ENCODE measurements at places on chromosomes 7 and 10. TPM values are rescaled to one million over a fixed set of nuclear protein-coding genes. Genes with fewer than 3 reads are reported as not detected.

MYPN gene
- total RNA-seq = not detected

- DNase-seq = no peak
Observed at GRCh38 chr10:5442990-5443370, 30.6 kb downstream of the NET1 start.

NME8 gene
- total RNA-seq = not detected

- DNase-seq = no peak
Observed at GRCh38 chr10:123464430-123465323, 201.5 kb upstream of the GPR26 start.

DNA sequence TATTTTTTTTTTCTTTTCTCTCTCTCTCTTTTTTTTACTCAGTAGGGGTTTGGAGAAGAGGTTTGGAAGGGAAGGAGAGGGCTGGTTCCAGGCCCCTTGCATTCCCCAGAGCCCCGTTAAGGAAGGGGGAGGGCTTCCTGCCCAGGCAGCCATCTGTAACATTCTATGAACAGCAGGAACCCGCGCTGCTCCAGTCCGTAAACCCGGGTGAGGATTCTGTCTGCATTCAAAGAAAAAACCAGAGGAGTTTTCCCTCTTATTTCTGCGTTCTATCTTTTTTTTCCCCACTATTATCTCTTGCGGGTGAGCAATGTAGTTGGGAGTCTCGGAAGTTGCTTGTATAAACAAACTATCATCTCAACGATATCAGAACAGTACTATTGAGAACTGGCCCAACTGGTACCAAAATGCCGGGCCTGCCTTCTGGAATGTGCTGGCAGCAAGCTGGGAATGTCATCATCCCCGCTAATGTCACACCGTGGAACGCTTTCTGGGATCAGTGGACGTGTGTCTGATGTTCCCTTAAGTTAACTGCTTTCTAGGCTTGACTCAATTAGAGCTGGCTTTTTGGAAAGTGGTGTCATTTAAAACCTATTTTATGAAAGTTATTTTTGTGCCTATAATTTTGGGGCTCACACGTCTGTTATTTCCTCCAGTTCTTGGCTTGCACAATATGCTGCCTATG is 153.1 kb upstream of the MEOX2 start:
- no peak for DNase-seq

- DNase-seq = no peak
Observed at GRCh38 chr10:17423632-17424186, 30.7 kb downstream of the ST8SIA6 start.

- DNase-seq = no peak
Observed at GRCh38 chr10:112507046-112507445, 60.0 kb downstream of the VTI1A start.

PTN gene
- not detected for total RNA-seq

GFRA1 gene
- total RNA-seq = not detected

DNA sequence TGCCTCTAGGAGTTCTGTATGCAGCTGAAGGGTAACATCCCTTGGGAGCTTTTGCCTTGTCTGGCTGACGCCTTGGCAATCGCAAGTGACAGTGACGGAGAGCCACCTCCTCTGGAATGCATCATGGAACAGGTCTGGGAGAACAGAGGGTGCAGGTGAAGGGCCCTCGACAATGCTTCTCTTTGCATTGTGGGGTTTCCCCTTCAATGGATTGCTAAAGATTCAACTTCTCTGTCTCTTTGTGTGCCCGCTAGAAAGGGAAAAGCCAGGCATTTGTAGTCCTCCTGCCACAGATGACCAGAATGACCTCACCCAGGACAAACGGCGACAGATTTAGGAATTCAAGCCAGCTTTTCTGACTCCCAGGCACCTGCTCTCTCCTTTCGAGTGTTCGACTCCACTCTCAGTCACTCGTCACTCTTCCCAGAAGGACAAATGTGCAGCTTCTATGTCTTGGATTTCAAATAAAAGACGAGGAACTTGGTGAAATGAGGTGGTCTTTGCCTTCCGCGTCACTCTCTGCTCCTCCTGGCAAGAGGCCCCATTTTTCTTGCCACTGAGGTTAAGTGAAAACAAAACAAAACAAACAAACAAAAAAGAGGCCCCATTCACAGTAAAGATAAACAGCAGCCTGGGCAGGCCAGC is 26.1 kb downstream of the IL2RA start:
- no peak for DNase-seq

DNA sequence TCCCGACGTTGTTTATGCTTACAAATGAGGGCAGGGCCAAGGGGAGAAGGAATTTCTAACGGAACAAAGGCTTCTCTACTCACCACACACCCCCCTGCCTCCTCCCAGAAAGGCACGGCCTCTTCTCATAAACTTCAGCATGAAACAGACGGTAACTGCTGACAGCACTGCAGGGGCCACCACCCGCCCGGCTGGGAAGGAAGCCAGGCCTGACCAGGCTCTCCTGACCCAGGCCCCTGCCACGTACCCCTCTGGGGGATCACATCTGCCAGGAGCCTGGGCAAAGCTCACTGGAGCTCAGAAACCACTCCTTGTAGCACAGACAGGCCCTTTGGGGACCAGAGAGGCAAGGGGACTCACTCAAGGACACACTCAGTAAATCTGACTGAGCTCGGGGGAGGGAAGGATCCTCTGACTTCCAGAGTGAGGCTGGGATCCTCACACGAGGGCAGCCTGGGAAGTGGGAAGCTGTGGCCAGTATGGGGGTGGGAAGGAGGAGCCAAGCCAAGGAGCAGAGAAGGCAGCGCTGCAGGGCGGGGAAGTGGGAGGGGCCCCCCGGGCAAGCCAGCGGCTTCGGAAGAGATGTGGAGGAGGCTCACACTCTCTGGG is 46.1 kb downstream of the ZCCHC24 start:
- DNase-seq = no peak

DNA sequence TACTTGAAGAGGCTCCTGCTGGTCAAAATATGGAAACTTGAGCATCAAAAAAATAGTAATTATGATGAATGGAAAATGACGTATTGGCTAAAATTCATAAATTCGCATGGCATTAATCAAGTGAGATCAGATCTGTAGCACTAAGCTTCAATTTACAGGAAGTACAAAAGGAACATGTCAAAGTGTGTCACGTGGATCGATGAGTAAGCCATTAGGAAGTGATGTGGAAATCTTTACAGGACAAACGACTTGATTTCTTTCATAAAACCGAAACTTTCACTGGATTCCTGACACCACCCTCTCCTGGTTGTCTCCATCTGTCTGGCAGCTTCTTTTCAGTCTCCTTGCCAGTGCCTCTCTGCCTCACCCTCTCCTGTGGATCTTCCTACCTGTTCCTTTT is 25.8 kb downstream of the AKR1C8 start:
- DNase-seq = no peak

DNA sequence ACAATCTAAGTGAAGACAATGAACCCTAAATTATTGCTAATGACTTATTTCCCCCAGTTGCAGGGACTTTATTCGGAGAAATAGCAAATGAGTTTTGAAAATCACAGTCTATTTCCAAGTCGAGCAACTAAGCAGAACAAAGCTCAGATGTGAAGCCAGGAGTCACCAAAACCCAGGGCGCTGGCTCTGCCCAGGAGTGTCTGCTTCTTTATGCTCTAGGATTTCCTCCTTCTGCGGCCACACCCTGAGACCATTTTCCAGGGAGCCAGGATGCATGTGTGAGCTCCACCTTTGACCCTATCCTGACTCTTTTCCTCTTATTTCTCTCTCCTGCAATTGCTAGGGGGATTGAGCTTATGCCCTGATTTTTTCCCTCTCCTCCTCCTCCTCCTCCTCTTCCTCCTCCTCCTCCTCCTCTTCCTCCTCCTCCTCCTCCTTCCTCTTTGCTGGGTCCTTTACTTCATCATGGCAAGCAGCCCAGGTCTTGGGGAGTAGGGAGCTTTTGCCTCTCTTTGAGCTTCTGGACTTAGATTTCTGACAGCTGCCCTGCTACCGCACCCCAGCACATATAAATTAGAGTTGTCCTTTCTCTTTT is 234.4 kb downstream of the ARL4A start:
- DNase-seq = no peak

DNA sequence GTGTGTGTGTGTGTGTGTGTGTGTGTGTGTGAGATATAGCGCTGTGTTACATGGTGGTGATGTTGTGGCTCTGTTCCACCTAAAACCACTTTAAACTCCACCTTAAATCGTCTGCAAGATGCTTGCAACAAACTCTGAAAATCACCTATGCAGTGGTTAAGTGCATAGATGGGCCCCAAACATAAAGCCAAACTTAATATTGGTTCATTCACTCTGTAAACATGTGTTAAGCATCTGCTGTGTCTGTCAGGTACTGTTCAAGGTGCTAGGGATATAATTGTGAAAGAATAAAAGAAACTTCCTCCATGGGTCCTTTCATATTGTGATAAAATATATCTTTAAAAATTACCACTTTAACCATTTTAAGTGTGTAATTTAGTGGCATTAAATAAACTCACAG is 645.4 kb upstream of the SORCS1 start:
- DNase-seq = no peak

DNA sequence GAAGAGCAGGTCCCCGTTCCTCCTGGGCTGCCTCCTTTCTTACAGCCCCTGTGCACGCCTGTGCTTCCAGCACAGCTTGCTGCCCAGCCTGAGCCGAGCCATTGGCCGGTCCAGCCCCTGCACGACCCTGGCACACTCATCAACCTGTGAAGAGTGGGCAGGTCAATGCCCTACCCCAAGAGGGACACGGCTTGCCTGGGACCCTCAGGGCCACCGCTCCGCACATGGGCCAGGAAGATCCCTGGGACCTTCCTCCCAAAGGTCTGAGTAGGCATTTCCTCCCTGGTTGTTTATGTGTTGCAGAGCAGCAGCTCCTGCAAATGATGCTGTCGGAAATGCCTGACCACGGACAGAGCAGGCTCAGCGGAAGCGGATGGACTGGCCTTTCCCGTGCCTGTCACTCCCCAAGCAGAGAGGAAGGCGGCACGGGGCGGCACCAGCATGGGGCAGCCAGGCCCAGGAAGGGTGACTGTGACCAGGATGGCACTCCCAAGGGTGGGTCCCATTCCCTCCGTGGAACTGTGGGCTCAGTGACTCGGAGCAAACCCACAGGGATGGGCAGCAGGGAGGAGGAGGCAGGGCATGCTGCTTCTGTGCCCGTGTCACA is 252.5 kb downstream of the TNS3 start:
- no peak for DNase-seq

EPHA1 gene
- total RNA-seq = 3.4 TPM

DNA sequence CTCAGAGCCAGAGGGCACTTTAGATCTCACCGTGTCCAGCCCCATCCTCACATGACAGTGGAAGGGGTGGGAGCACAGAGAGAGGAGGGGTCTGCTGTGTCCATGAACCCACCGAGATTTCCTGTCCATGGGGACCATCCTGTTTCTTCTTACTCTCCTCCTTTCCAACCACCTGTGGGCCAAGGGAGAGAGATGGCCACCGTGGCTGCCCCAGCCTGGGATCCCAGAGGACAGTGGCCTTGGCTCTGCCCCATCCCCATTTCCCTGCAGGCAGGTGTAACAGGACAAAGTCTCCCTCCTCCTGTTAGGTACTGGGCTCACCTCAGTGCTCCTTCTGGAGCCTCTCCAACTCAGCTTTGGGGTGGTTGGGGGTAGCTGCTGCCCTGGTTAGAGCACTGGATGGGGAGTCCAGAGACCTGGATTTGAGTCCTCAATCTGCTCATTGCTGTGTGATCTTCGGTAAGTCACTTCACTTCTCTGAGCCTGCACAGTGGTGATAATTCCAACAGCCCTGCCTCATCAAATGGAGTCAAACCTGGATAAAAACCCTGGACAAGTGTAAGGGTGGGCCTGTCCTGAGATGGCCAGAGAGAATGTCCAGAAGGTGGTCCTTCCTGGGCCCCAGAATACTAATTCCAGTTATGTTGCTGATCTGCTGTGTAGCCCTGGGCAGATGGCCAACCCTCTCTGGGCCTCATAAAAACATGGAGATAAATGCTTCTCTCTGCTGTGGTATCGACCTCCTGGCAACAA is 17.8 kb upstream of the PCBD1 start:
- DNase-seq = no peak

FGFBP3 gene
- total RNA-seq = 3.6 TPM

ZNF727 gene
- total RNA-seq = 0.58 TPM

TSPAN12 gene
- not detected for total RNA-seq

GRCh38 chr10:50456719-50457118 is 167.0 kb downstream of the SGMS1 start:
- DNase-seq = no peak

DNA sequence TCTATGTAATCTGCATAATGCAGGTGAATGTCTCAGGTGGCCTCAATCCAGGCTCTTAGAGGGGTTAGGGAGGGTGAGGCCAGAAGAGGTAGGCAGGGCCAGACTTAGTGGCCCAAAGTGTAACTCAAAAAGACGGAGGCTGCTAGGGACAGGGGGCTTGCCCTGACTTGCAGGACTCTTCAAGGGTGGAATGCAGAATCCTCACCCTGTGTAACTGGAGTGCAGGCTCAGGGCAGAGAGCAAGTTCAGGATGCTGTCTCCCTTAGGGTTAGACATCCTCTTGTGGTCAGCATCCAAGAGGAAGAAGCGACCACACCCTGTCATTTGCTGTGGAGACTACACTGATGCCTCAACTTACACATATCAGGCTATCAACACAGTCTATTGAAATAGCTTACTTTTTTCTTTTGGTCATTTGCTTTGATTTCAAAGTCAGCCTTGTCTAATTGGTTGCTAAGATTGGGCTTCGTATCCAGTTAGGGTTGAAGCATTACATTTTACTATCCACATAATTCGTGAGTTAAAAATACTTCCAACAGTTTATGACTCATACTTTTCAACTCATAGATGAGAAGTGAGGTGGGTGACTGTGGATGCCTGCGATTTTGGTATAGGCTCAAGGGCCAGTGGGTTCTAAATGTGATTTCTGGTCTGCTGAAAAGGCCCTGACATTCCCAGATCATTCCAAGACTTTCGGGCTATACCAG is 563.6 kb downstream of the SUGCT start:
- no peak for DNase-seq

NPSR1 gene
- total RNA-seq = not detected

SEMA3C gene
- not detected for total RNA-seq

DNA sequence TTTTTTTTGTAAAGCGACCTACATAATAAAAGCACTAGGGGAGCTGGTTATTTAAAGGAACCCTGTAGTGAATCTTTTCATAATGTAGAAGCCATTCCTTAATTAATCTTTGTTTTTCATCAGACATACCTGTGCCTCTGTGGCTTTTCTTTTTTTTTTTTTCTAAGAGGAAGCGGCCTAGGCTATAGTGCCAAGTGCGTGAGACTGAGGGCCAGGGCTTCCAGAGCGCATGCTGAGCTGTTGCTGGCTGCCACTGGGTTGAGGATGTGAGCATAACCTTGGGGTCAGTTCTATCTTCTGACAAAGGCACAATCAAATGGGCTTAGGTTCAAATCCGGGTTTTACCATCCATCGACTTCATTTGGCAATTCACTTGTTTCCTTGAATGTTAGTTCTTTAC is 103.7 kb downstream of the NEUROD6 start:
- DNase-seq = no peak

CPA2 gene
- 0.16 TPM for total RNA-seq

DNA sequence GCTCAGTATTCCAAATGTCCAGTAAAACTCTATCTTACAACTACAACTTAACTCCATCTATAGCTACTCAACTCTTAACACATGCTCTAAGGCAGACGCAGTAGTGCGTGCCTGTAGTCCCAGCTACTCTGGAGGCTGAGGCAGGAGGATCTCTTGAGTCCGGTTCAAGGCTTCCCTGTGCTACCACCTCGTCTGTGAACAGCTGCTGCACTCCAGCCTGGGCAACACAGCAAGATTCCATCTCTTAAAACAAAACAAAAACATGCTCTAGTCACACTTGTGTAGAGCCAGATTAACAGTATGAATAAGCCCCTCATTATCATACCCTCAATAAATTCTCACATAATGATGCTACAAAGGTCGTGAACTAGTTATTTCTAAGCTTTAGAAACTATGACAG is 3.6 kb downstream of the BAZ1B start:
- DNase-seq = no peak

VPS37D gene
- 0.44 TPM for total RNA-seq

Data from activated naive CD8-positive, alpha-beta T cell treated with anti-CD3 and anti-CD28 coated beads for 36 hours (primary cell).